Activated naive CD4-positive, alpha-beta T cell (primary cell): ENCODE measurements at places on chromosomes 12 and 14.
A peak's percentile ranks its signal among the peaks of the same experiment; 100 is the strongest.

DNA sequence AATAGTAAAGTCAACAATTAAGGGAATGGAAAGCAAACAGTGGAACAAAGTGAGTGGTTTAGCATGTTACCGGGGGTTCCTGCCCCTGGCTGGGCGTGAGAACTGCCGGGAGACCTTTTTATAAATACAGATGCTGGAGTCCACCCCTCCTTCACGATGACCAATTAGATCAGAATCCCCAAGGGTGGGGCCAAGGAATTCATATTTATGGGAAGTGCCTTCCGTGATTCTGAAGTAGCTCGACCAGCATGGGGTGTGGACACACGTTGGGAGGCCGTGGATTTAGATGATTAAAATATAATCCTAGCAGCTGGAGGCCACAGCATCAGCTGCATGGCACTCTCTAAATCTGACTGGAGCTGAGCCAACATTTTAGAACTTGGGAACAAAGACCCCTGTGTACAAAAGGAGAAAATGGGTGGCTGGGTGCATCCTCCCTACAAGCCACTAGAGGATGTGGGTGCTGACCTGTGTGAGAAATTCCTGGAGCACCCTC is 87.9 kb downstream of the SRRM4 start:
- DNase-seq, result no peak

- DNase-seq, result no peak
These were observed 59.5 kb downstream of the SMOC1 start for GRCh38 chr14:69938751-69939150.

DNA sequence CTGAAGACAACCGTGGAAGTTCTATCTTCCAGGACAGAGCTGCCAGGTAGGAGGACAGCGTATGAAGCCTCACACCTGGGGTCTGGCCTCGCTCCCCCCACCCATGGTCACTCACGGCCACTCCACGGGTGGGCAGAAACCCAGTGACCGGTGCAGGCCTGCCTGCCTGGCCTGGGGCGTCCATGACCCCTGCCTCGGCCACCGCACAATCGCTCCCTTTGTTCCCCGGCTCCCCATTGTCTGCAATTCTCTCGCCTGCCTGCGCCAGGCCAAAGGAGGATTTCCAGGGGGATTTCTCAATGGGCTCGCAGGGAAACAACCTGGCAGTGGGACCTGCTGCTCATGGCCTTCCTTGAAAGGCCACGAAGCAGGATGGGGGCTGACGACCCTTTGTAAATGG is 22.6 kb downstream of the CCDC85C start:
- DNase-seq, result no peak

DNA sequence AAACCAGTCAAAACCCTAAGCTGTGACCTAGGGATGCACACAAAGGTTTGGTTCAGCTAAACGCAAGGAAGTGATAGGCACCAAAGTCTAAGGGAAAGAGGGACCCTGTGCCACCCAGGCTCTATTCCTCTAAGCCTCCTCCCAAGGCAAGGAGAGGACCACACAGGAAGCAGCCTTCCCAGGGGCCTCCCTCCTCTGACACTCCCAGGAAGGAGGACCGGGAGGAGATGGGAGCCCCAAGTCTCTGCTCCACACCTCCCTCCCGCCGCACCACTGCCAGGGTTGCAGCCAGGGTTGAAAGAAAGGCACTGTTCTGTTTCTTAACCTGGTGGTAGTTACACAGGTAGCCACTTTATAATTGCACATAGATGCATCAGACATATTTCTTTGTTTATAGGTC is 21.9 kb downstream of the TCHP start:
- no peak for DNase-seq

DNA sequence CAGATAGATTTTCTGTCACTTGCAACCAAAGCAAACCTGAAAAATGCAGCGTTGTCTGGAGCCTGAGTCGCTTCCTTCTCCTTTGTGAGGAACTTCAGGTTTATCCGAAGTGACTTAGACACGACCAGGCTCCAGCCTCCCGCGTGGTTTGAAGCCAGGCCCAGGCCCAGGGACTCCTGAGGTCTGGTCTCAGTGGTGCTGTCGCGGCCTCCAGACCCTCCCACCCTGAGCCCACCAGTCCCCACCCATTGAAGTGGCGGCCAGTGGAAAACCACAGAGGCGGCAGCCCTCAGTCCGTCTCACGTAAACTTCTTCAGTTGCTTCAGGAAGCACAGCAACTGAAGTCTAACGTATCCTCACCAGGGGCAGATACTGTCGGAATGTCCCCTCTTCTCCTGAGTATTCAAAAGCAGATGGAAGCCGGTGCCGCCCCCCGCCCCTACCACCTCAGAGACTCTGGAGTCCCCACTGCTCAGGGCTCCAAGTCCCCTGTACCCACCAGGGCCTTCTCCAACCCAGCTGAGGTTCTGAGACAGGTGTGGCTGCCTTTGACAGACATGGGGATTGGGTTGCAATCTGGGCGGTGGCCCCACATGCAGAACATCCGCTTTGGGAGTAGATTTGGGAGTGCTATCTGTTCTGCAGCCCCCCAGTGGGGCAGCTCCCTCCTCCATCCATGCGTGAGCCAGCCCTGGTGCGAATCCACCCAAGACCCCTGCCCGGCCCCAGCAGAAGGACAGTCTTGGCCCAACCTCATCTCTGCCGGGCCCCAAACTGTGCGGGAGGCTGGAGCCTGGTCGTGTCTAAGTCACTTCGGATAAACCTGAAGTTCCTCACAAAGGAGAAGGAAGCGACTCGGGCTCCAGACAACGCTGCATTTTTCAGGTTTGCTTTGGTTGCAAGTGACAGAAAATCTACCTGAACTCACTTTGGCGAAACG is 26.6 kb upstream of the GALNT9 start:
- DNase-seq, result no peak

- DNase-seq, result no peak
These were observed 241.7 kb downstream of the ZFP36L1 start for GRCh38 chr14:68551045-68551683.

DNA sequence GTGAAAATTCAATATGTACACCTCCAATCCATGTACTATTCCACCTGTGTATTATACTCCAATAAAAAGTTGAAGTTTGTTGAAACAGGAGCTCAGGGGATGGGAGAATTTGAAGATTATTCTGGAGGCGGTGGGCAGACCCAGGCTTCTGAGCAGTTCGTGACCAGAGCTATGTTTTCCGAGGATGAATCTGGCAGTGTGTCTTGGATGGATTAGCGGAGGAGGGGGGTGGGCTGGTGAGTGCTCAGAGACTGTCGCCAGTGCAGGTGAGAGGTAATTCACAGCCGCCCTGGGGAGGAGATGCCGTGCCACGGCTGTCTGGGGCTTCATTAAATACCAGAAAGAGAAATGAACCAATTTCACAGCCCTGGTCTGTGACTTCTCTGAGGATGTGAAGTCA is 283.0 kb upstream of the RTL1 start:
- DNase-seq, result no peak

GRCh38 chr12:124388679-124389137 is 93.8 kb downstream of the RFLNA start:
- peak; percentile 3 for DNase-seq

- DNase-seq, result no peak
These were observed 372.9 kb downstream of the C12orf50 start for GRCh38 chr12:87656311-87656710.

DNA sequence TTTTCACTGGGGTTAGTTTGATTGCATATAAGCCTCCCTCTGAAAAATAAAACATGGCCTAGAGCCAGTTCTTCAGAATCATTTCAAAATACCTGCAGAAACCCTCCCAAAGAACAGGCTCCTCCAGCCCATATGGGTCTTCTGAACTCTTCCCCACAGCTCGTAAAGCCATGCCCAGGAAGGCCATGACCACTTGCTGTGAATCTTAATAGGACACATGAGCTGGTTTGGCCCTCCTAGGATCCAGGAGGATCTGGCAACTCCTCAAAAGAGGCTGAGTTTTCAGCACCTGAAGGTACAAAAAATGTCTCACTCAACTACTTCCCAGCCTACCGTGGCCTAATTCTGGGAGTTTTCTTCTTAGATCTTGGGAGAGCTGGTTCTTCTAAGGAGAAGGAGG is 2.4 kb downstream of the MYBPC1 start:
- DNase-seq, result no peak

DNA sequence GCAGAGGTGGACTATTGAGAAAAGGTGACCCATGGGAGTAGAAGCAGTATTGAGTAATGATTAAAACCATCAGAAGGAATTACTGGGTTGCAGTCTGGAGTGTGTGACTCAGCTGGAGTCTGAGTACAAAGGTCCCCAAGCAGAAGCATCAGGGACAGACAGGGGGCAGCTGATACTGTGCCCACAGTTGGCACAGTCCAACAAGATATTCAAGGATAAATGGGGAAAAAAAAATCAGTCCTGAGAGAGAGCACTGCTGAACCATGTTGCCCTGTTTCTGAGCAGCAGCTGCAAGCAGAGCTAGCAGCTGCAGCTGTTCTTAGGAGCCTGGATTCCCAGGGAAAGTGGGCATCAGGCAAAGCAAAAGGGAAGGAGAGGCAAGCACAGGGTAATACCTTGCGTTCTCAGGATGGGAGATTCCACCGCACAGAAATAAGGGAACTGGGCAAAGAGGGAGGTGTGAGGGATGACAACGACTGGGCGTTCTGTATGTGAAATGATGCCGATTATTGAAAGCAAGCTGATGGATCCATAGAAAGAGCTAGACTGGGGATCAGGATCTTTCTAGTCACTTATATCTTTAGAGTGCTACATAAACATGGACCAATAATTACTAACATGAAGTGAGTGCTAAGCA is 17.7 kb downstream of the NEUROD4 start:
- DNase-seq, result no peak

DNA sequence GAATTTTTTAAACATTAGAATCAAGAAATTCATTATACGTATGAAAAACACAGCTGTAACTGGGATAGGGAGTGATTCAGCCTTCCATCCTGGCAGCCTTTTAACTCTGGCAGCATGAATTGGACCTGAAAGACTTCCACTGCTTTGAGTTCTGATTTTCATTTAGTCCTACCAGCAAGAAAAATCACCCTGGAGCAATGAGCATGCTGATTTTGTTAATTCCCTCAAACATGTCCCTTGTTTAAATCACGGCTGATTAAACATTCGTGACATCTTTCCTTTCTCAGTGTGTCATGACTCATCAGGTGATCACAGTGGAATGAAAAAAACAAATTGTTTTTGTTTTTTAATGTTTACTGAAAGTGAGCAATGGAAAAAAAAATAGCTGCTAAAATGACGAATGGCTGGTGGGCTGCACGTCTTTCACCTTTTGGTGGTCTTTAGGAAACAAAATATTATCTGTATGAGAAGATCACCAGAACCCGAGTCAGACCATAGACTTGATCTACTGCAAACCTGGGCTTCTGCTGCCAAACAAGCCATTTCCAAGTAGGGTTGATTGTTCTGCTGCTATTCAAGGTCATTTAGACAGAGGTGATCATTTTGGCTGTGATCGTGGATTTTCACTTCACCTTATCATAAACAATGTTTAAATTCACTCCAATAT is 67.0 kb upstream of the CAND1 start:
- no peak for DNase-seq

- DNase-seq, result no peak
These were observed 29.0 kb downstream of the MAGOHB start for GRCh38 chr12:10584415-10584814.

DNA sequence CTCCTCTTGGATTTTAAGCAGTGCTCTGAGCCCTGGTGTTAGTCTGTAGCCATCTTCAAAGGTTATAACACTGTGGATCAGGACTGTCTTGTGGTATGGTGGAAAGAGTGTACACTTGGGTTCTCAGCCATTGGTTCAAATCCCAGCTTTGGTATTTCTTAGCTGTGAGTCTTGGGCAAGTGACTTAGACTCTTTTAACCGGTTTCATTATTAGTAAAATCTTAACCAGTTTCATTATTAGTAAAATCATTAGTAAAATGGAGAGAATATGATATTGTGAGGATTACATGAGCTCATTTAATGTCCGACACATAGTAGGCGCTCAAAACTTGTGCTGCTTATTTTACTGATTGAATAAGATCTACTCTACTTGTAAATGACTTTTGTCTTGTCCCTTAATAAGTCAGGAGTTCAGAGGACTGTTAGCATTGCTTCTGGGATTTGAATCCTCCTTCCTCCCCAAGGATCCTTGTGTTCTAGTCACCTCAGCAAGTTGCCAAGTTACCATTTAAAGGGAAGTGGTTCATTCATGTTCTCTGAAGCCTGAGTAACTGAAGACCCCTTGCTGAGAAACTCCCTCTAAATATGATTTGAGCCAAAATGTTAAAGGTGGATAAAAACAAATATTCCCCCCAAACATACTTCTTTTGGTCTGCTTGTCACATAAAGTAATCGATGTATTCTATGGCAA is 12.4 kb downstream of the TTLL5 start:
- no peak for DNase-seq

- no peak for DNase-seq
These were observed 2.3 kb downstream of the ERO1A start for GRCh38 chr14:52693036-52693435.
